ENCODE measurements at places on chromosomes 11 and 22. TPM values are rescaled to one million over a fixed set of nuclear protein-coding genes. Genes with fewer than 3 reads are reported as not detected.
A peak's percentile ranks its signal among the peaks of the same experiment; 100 is the strongest.

DNA sequence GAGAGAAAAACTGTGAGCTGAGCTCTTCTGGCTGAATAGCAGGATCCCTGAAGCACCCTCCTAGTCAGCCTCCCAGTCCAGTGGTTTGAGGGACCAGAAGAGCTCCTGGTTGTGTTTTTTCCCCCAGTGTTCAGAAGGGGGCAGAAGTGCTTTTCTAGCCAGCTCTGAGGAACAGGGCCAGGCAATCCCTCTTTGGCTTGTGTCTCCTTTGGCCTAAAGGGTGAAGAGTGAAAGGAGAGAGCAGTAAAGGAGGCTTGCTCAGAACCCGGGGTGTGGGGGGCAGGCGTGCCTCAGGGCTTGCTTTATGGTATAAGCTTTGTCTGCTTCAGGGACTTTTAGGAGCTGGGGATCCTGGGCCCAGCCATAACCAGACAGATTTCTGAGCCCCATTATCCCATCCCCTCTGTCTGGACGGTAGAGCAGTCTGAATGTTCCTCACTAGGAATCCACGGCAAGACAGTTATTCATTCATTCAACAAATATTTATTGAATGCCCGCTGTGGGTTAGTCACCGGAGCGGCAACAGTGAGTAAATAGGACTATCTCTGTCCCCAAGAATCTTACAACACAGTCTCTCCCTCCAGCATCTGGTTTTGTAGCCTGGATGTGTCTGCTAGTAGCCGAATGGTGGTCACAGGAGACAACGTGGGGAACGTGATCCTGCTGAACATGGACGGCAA lies 14.5 kb downstream of the ACP2 start:
- DNase-seq = peak; percentile 13

The MAP6 gene
- total RNA-seq = 2.8 TPM

The LRRN4CL gene
- total RNA-seq = 0.41 TPM

GRCh38 chr22:29524442-29525191 lies 28.9 kb downstream of the THOC5 start:
- peak; percentile 3 for DNase-seq

- DNase-seq = no peak
These were observed 81.4 kb downstream of the CDKN1C start for GRCh38 chr11:2804189-2804588.

GRCh38 chr11:79189601-79190000 lies 251.2 kb downstream of the TENM4 start:
- DNase-seq = no peak

The MMP12 gene
- not detected for total RNA-seq

GRCh38 chr11:35214792-35215193 lies 75.8 kb downstream of the CD44 start:
- peak; percentile 68 for DNase-seq

DNA sequence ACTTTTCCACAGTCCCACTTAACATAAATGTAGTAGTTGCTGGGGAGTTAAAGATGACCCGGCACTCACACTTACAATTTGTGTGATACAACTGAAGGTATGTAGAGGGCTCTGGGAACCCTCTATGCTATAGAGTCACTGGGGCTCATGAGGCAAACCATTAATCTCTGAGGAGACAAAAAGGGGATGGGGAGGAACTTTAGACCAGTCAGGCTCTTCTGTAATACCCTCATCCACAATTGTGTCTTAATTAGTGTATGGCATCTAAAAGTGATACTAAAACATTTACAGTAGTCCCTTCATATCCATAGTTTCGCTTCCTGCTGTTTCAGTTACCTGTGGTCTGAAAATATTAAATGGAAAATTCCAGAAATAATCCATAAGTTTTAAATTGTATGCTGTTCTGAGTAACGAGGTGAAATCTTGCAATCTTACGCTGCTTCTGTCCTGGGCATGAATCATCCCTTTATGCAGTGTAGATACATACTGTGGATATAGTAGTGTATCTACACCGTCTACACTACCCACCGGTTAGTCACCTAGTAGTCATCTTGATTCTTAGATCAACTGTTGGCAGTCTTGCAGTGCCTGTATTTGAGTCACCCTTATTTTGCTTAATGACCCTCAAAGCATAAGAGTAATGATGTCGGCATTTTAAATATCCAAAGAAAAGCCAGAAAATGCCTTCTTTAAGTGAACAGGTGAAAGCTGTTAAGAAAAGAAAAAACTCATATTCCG lies 12.2 kb downstream of the CBL start:
- peak; percentile 99 for DNase-seq

DNA sequence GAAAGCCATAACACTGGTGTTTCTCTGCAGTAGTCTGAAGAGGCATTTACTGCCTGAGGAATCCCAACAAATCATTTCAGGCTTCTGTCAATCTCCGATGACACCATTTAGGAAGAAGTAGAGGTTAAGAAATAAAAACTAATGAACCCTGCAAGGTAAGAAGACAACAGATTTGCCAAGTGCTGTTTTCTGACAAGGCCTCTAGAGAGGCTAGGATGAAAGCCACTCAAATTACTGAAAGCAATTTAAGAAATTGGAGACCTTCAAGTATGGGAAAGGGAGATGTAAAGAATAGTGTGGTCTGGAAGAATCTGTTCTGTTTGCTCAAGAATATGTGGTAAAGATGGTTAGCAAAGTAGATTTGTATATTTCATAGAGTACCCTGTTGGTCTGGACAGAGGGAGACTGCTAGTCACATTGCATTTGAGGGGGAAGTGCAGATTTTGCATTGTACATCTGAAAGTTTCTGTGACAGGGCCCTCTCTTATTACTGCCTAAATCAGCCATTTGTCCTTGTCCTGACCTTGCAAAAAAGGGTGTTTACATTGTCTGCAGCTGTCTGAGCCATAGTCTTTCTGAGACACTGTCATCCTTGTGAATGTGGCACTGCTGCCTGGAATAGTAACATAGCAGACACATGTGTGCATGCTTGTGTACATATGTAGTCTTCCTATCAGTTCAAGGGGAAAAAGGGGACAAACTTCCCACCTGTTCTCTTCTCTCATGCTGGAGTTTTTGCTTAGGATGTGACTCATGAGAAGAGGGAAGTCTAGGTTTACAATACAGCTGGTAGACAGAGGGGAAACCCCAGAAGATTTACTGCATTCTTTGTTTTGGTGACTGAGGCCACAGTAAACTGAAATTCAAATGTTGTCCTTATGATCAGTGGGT lies 640.2 kb upstream of the KIRREL3 start:
- DNase-seq = no peak

All from foreskin keratinocyte (primary cell).